ENCODE measurements at places on chromosomes 3 and 15.

GRCh38 chr3:10463533-10464434 lies 41.6 kb downstream of the ATP2B2 start:
- peak; percentile 41 for DNase-seq

DNA sequence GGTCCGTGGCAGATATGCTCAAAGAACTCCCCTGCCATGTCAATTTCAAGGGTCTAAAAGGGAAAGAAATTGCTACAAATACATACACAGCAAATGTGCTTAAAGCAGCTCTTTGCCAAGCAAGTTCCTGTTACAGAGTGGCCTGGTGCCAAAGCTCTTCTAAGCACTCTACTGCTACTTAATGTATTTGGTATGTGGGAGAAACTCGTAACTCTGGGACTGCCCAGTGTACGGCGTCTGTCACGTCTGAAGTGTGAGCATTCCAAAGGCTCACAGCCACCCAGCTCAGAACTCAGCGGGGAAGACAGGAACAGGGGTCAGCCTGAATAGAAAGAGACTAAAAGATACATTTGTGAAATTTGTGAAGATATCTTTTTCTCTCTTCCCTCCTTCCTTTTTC lies 54.6 kb downstream of the RBMS3 start:
- peak; percentile 29 for DNase-seq

DNA sequence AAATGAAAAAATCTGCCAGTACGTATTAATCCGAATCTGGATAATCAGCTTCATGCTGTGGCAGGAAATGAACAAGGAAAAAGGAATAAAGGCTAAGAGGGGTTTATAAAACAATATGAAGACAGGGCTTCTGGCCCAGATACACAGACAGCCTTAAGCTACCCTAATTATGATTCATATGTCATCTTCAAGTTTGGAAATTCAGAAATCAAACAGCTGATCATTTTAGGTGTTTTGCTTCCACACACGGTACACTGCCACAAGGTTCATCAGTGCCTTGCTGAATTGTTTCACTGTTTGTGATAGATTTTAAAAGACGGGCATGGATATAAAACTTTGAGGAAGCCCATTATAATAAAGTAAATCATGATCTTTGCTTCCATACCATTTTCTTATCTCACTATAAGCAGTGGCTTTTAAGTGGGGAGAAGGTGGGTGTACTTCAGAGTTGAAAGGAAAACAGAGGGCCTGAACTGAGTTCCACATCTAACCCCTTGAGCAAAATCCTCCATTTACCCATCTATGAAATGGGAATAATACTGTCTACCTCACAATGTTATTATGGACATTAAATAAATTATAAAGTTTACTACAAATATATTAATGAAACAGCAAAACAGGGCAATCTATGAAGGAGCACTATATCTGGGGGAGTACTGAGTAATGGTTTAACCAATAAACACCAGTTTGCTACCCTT lies 15.7 kb downstream of the GTPBP8 start:
- DNase-seq, result no peak

DNA sequence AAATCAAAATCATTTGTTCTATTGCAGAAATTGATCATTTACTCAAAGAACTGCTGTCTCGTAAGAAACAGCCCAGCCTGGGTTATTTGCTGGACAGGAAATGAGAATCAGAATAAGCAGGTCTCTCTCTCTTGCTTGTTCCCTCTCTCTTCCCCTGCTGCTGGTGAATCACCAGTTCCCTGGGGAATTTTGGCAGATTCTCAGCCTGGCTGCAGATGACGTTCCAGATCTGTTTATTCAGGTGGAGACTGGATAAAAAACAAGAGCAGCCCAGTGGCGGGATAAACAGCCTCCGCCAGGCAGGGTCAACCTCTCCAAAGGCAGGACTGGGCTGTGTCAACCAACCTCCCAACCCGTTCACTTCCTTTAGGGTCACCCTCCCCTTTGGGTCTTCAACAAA lies 72.1 kb downstream of the LRIG1 start:
- peak; percentile 60 for DNase-seq

DNA sequence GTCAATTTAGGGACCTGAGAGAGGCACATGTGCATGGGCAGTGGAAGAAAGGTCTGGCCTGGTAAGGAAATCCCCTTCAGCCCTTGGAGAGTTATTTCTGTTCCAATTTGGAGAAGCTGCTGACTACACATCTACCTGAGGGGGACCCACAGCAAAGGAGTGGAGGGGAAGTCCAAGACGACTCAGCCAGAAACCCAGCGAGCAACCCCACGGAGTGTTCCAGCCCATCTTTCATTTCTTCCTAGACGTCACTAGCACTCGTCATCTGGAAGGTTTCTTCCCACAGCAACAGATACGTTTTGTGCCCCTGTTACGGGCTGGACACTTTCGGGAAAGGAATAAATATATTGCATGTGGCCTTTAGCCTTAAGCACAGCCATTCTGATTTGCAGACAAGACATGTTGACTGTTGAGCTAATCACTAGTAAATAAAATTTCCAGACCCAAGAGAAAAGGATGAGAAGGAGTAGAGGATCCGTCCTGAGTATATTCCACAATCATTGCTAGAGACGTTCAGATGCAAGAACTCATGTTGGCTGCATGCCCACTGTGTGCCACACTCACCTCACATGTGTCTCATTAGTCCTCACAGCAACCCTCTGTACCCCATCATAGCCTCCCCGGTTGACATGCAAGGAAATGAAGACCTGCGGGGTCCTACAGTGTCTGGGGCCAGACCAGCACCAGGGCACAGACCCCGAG lies 7.8 kb upstream of the FAM174B start:
- DNase-seq, result no peak

DNA sequence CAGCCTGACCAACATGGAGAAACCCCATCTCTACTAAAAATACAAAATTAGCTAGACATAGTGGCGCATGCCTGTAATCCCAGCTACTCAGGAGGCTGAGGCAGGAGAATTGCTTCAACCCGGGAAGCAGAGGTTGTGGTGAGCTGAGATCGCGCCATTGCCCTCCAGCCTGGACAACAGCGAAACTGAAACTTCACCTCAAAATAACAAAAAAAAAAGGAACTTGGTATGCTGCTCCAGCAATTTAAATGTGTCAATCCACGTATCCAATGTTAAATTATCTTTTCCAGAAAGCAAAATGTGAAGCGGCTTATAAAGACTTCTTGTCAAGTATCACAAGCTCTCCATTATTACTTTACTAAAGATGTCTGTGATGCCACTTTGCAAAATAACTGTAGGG lies 9.9 kb upstream of the ARIH1 start:
- DNase-seq, result no peak

DNA sequence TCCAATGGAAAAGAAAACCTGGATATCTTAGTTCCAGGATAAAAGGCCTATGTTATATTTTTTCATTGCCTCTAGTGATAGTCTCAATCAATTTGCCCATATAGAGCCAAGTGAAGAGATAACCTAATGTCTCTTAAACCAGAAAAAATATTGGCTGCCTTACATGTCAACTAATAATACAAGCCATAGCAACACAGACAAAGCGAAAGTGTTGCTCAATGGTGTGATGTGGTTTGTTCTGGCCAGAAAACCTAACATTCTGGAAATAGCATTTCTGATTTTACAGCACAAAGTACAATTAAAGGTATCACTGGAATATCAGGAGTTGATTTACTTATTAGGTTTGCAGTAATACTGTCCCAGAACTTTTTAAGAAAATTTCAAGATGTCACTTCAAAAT lies 101.5 kb downstream of the ATP8B4 start:
- no peak for DNase-seq

GRCh38 chr3:36597422-36597821 lies 166.9 kb downstream of the DCLK3 start:
- DNase-seq, result no peak

- no peak for DNase-seq
These were observed 38.6 kb downstream of the DENND6A start for GRCh38 chr3:57654267-57654666.

GRCh38 chr3:178856804-178857203 lies 214.8 kb downstream of the ZMAT3 start:
- no peak for DNase-seq

DNA sequence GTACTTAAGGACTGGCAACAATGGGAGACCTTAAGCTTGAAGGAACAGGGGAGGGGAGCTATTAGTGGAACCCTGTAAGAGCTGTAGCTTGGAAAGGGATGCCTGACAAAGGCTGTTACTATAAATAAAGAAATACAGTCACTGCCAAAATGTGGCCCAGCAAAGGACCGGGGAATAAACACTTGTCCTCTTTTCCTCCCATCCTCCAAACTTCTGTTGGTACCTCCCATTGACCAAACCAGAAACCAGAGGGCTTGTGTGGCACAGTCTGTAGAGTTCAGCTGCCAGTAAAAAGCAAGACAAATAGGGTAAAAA lies 25.1 kb upstream of the TCF12 start:
- DNase-seq, result no peak

DNA sequence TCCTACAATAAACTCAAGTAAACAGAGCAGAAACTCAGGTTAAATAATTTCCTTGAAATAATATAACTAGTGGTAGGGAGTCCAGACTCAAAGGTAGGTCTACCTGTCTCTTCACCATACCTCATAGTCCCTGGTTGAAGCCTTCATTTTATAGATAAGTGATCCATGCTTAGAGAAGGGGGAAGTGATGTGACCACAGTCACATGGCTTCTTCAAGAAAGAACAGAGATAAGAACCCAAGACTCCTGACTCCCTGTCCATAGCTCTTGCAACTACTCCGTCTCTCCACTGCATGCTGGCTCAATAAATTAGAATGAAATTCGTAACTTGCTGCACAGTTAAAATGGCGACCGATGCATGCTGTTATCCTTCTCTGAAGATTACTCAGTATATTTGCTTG lies 11.0 kb upstream of the C15orf61 start:
- no peak for DNase-seq

DNA sequence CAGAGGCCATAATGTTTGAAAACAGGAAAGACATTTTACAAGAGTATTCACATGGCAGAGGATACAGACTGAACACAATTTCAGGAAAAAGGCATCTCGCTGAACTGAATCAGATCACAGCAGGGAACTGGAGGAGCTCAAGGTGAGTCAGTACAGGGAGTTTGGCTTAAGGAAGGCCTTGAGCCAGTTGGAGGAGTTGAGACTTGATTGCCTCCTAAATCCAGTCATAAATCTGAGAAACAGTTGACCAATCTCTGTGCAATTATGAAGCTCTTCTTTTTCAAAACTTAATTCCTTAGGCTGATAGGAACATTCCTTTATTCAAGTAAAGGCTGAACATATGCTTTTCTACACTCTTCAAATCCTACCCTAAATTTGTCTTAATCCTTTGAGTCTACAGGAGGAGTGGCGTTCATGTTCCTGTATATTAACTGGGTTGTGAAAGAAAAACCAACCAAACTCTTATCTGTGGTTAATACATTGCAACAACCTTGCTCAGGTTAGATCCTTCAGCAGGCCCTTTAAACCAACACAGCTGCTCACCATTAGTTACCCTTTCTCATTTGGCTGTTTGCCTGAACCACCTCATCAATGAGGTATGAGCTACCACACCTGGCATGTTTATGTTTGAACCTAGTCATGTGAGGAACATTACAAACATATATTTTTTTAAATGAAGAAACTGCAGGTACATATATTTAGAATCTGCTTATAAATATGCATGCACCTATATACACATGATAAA lies 404.1 kb upstream of the ATP11B start:
- DNase-seq, result no peak

DNA sequence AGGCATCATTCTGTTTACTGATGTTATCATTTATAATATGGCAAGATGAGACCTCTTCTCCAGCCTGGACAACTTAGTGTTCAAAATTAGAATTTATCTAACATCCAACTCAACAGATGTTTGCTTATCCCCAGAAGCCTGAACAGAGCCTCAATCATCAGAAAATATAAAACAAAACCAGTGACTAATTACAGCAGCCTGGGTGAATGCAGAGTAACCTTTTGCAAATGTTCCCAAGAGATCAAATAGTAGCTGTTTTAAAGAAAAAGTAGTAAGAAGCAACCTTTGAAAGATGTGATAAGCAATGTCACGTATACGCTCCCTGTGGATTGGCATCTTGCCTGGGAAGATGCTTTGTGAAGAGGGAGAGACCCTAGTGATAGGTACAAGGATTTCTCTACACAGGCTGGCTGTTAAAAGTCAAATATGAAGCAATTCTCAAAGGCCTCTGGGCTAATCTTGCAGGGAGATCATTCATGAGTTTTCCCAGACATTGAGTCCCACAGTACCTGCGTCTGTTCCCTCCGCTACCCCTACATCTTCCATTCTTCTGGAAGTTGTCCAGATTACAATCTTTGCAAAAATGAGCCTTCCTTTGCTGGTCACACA lies 39.3 kb upstream of the PRICKLE2 start:
- DNase-seq, result no peak

- DNase-seq, result no peak
These were observed 19.0 kb upstream of the CSTA start for GRCh38 chr3:122305818-122306621.

DNA sequence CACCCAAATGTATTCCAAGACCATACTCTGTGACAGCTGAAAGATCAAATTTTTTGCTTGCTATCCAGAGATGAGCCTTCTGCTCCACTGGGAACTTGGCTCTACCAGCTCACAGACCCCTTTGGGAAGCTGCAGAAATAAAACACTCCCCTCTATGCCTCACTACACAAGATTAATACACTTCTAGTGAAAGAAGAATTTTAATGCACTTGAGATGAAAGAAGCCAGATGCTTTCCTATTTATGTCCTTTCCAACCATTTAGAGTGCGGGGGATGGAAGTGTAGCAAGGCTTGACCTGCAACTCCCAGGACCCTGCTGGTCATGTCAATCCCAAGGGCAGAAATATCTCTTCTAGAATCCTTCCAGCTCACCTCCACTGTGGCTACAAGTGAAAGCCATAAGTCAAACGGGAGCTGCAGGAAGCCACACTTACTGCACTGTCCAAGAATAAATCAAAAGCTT lies 34.7 kb downstream of the ANXA2 start:
- DNase-seq, result peak; percentile 42

DNA sequence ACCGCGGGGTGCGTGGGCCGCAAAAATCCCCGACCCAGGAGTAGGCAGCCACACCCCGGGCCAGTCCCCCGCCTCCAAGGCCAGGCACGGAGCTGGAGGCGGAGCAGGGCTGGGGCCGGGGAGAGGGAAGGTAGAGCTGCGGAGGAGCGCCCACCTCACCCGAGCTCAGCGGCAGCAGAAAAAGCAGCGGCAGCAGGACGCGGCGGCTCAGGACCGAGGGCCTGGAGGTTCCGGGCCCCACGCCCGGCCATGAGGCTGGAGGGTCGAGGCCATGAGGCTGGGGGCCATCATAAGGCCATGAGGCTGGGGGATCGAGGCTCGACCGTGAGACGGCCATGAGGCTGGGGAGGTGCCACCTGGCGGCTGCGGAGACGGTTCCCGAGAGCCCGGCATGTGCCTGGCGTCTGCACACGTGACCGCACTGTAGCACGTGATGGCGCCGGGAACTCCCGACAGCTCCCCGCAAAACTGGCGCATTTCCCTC lies 32.9 kb upstream of the PRSS50 start:
- no peak for DNase-seq

Data from NCI-H1694 treated with DMSO at 0.1 percent for 48 hours (cell line).